M059J (cell line): ENCODE measurements at places on chromosomes 12 and 14. TPM values are rescaled to one million over a fixed set of nuclear protein-coding genes. Genes with fewer than 3 reads are reported as not detected.

The ACSS3 gene
- total RNA-seq: 1.4 and 2.6 TPM in 2 replicates

The FLRT2 gene
- under 0.01 TPM in 1 of 2 replicates, not detected in the other for total RNA-seq

The KIF26A gene
- total RNA-seq: not detected in 2 replicates

The TBC1D30 gene
- 0.52 and 3.2 TPM in 2 replicates for total RNA-seq

The SOAT2 gene
- total RNA-seq: 0.22 TPM in 1 of 2 replicates, not detected in the other

The HSPB8 gene
- total RNA-seq: 16.3 and 18.4 TPM in 2 replicates

The DACT1 gene
- total RNA-seq: 6.3 and 10.0 TPM in 2 replicates

The BEGAIN gene
- total RNA-seq: 7.2 and 17.1 TPM in 2 replicates

The APEX1 gene
- 46.0 and 64.7 TPM in 2 replicates for total RNA-seq

The TMEM132C gene
- not detected in 2 replicates for total RNA-seq

The SMIM41 gene
- total RNA-seq: not detected in 2 replicates

The FOXN4 gene
- total RNA-seq: not detected in 2 replicates

The TAS2R14 gene
- total RNA-seq: 0.34 and 0.89 TPM in 2 replicates

The NELL2 gene
- total RNA-seq: 0.25 TPM in 1 of 2 replicates, not detected in the other

The PLEK2 gene
- not detected in 2 replicates for total RNA-seq

The LMNTD1 gene
- 0.32 and 2.2 TPM in 2 replicates for total RNA-seq

The GRIN2B gene
- total RNA-seq: not detected in 2 replicates

The DPY19L2 gene
- total RNA-seq: 3.7 and 11.3 TPM in 2 replicates

The WNT1 gene
- total RNA-seq: not detected in 2 replicates

The TAS2R9 gene
- total RNA-seq: not detected in 2 replicates

The SLC11A2 gene
- total RNA-seq: 13.7 and 17.9 TPM in 2 replicates

The PAPOLA gene
- total RNA-seq: 56.7 and 62.4 TPM in 2 replicates

The HOXC10 gene
- total RNA-seq: 15.0 and 15.3 TPM in 2 replicates

The GZMB gene
- total RNA-seq: not detected in 2 replicates

The RTL1 gene
- 0.02 TPM in 1 of 2 replicates, not detected in the other for total RNA-seq

The LBHD2 gene
- total RNA-seq: not detected in 2 replicates

The TMEM63C gene
- 0.20 and 0.39 TPM in 2 replicates for total RNA-seq

The SDS gene
- 0.05 and 0.10 TPM in 2 replicates for total RNA-seq

The NTN4 gene
- 16.5 and 21.5 TPM in 2 replicates for total RNA-seq

The SMAGP gene
- total RNA-seq: 15.8 and 17.8 TPM in 2 replicates

The KRT83 gene
- 0.22 TPM in 1 of 2 replicates, not detected in the other for total RNA-seq

The PZP gene
- not detected in 2 replicates for total RNA-seq

The LRRK2 gene
- not detected in 2 replicates for total RNA-seq

The HOXC12 gene
- total RNA-seq: not detected in 2 replicates

The PCNX1 gene
- total RNA-seq: 20.7 and 28.7 TPM in 2 replicates

The A2M gene
- total RNA-seq: 0.66 and 3.1 TPM in 2 replicates

The RNASE9 gene
- not detected in 2 replicates for total RNA-seq

The KRT74 gene
- not detected in 2 replicates for total RNA-seq

The PLBD2 gene
- total RNA-seq: 14.3 and 22.8 TPM in 2 replicates

The NUMB gene
- total RNA-seq: 15.2 and 21.8 TPM in 2 replicates

The SLCO1B1 gene
- 0.12 and 0.27 TPM in 2 replicates for total RNA-seq

The CCDC38 gene
- total RNA-seq: not detected in 2 replicates

The FAM186B gene
- total RNA-seq: 0.07 TPM in 1 of 2 replicates, not detected in the other

The TAS2R42 gene
- not detected in 2 replicates for total RNA-seq
